Kidney (tissue), 22 donors: ENCODE measurements at places on chromosomes 1 and 21. TPM values are rescaled to one million over a fixed set of nuclear protein-coding genes. Genes with fewer than 3 reads are reported as not detected.

- no peak overlapping the region for H3K4me3 ChIP-seq
- H3K27ac ChIP-seq: no peak overlapping the region
- no peaks in the 10 kb centered on the region for H3K36me3 ChIP-seq
- no peaks in the 10 kb centered on the region for H3K4me1 ChIP-seq
- DNase-seq: no peak
Observed at GRCh38 chr1:104932949-104933679, 1183.4 kb downstream of the AMY1C start.

DNA sequence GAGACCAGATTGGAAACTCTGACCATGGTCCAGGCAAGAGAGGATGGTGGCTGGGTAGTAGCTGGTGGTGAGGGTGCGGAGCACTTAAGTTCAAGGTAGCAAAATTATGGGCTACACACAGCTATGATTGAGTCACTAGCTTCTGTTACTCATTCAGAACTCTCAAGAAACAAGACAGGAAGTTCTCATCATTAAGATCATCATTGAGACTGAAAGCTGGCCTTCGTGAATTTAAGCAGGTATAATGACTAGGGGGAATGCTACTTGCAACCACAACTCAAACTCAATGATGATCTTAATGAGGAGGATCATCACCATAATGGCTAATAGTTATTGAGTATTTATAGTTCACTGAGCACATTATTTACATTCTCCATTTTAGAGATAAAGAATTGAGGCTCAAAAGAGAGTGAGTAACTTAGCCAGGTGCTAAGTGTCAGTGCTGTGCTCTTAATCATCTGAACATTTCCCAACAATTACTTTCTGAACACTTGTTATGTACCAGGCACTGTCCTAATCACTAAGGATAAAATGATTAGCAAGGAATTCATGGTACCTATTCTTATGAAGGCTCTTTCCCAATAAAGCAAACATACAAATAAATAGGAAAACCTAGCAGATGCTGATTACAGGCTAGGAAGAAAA is 286.3 kb upstream of the C1orf105 start:
- DNase-seq: no peak
- H3K27ac ChIP-seq: no peak overlapping the region
- H3K4me3 ChIP-seq: no peak overlapping the region
- H3K4me1 ChIP-seq: no peaks in the 10 kb centered on the region
- no peaks in the 10 kb centered on the region for H3K36me3 ChIP-seq

GRCh38 chr1:46676531-46676930 is 4.9 kb downstream of the TEX38 start:
- no peaks in the 10 kb centered on the region for H3K27me3 ChIP-seq
- H3K36me3 ChIP-seq: peaks cover 19% of the 10 kb centered on the region
- no peak overlapping the region for H3K27ac ChIP-seq
- DNase-seq: no peak
- no peaks in the 10 kb centered on the region for H3K4me1 ChIP-seq

- no peak overlapping the region for H3K4me3 ChIP-seq
- no peaks in the 10 kb centered on the region for H3K36me3 ChIP-seq
- H3K27me3 ChIP-seq: no peaks in the 10 kb centered on the region
- DNase-seq: no peak
- no peak overlapping the region for H3K27ac ChIP-seq
- H3K4me1 ChIP-seq: no peaks in the 10 kb centered on the region
Observed at GRCh38 chr1:229243638-229244037, 27.3 kb upstream of the RAB4A start.

DNA sequence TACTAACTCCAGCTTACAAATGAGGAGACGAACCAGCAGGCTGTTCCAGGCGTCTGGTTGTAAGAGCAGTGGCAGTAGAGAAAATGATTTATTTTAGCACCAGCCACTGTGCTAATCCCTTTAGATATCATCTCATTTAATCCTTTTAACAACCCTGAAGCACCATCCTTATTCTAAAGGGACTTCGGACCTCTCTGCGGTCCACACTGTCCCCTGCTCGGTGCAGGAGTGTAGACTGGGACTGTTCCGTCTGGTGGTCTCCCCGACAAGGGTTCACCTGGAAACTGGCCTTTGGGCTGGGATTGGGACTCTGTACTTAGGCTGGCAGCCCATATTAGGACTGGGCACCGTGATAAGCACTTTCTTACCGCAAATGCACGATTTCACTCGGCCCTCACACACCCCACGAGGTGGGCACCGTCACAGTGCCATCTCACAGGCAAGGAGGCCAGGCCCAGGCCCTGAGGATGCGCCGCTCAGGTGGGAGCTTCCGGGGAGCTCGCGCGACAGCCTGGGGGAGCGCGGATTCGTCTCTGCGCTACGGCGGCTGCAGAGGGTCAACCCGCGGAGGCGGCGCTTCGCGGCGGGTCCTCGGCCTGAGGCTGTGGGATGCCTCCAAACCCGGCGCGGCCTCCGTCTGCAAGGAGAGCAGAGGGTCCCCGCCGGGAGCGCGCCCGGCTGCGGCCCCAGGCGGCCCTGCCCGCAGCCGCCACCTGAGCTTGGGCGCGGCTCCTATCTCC is 45.2 kb downstream of the ATP1A1 start:
- H3K4me1 ChIP-seq: peaks cover 16% of the 10 kb centered on the region
- peak overlapping the region; percentile 93 for H3K4me3 ChIP-seq
- H3K27ac ChIP-seq: peak overlapping the region; percentile 89

DNA sequence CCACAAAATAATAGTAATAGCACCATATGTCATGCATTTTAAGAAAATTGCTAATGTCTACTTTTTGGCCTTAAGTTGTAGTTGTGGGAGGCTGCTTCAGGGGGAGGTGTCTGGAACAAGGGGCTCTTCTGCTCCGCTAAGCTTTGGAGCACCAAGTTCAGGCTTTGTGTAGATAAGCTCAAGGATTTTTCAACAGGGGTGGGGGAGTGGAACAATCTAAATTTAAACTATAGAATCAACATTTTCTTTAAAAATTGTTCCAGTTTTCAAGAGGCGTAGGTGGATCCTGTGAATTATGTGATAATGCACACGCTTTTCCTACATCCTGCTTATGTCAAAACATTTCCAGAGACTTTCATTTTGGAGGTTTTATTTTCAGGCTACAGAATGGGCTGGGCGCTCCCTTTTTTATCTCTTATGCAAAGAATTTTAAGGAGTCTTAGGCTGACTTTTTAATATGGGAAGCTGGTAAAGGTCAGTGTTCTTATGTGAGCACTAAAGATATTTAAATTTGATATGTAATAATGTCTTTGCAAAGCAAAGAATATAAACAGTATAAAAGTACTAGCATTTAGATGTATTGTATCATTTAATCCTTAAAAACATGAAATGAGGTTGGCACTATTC is 9.9 kb downstream of the ATP1A1 start:
- DNase-seq: no peak
- H3K4me3 ChIP-seq: peak overlapping the region; percentile 14
- H3K36me3 ChIP-seq: peaks cover 6% of the 10 kb centered on the region
- H3K4me1 ChIP-seq: peaks cover 2% of the 10 kb centered on the region

- no peaks in the 10 kb centered on the region for H3K4me1 ChIP-seq
- H3K27ac ChIP-seq: no peak overlapping the region
- no peak overlapping the region for H3K4me3 ChIP-seq
- no peaks in the 10 kb centered on the region for H3K36me3 ChIP-seq
- no peaks in the 10 kb centered on the region for H3K27me3 ChIP-seq
Observed at GRCh38 chr1:245704765-245705164, 550.0 kb downstream of the KIF26B start.

DNA sequence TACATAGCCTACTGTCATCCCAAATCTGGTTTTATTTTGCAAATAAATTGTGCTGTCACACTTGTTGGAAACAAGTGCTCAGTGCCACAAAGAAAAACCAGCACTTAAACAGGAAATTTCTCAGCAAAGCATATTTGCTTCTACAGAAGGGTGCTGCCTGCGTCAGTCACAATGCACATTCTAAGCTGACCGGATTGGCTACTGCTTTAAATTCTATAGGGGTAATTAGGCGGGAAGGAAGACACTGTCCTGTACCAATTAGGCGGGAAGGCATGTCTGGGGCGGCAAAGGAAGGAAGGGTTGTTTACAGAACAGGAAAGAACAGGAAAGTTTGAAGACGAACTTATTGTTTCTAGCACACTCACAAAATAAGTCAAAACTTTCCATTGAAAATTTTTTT is 2.8 kb downstream of the IFI16 start:
- no peak for DNase-seq
- peaks cover 3% of the 10 kb centered on the region for H3K36me3 ChIP-seq
- no peak overlapping the region for H3K4me3 ChIP-seq
- no peaks in the 10 kb centered on the region for H3K27me3 ChIP-seq
- H3K27ac ChIP-seq: no peak overlapping the region

- H3K36me3 ChIP-seq: no peaks in the 10 kb centered on the region
- H3K27me3 ChIP-seq: no peaks in the 10 kb centered on the region
- H3K4me1 ChIP-seq: no peaks in the 10 kb centered on the region
- H3K4me3 ChIP-seq: no peak overlapping the region
- no peak overlapping the region for H3K27ac ChIP-seq
- DNase-seq: peak; percentile 84
Observed at GRCh38 chr1:210598135-210598652, 269.5 kb downstream of the HHAT start.

GRCh38 chr1:236016083-236016482 is 48.8 kb downstream of the NID1 start:
- DNase-seq: peak; percentile 45
- peak overlapping the region; percentile 32 for H3K27ac ChIP-seq
- H3K4me3 ChIP-seq: no peak overlapping the region
- no peaks in the 10 kb centered on the region for H3K4me1 ChIP-seq
- peaks cover 3% of the 10 kb centered on the region for H3K36me3 ChIP-seq

DNA sequence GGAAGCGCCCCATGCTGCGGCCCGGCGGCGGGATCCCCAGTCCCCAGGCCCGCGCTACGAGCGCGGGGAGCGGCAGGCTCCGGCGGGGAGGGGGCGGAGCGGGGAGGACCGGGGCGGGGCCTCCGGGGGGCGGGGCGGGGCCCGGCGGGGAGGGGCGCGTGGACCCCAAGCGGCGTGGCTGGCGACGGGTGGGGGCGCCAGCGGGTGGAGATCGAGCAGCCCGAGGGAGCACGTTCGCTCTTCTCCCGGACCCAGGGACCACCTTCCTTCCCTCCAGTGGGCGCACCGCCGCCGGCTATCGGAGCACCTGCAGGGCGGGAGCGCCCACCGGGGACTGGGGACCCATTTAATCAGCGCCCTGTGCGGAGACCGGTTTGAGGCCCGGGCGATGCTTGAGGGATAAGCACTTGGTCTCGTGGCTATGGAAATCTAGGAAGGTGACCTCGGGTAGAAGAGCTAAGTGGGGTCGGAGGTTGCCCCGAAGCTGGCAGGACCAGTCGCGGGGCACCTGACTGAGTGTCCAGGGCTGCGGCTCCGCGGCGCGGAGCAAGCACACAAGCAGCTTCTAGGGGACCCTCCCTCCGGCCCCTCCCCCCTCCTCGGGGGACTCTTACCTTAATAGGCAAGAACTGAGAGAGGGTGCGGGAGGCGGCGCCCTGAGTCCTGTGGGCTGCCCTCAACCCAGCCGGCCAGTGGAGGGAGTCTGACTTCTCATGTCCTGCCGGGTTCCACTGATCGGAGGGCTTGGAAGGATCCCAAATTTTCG is at the start of gene TSPAN2:
Gene TSPAN2 (minus strand): TSS at position 84 of the 766 bp plus-strand sequence. CDS start 71 bp downstream, at position 13.
- peak within 1 kb of the TSS; percentile 66 for H3K4me3 ChIP-seq
- H3K27ac ChIP-seq: peak within 1 kb of the TSS; percentile 32
- no peaks in the 10 kb centered on the region for H3K27me3 ChIP-seq
- H3K36me3 ChIP-seq: no peaks in the 10 kb centered on the region
- peak; percentile 86 for DNase-seq

- H3K4me3 ChIP-seq: no peak overlapping the region
- no peaks in the 10 kb centered on the region for H3K4me1 ChIP-seq
- H3K27ac ChIP-seq: no peak overlapping the region
- no peak for DNase-seq
- H3K36me3 ChIP-seq: no peaks in the 10 kb centered on the region
- H3K27me3 ChIP-seq: no peaks in the 10 kb centered on the region
Observed at GRCh38 chr1:239771550-239771949, 320.1 kb upstream of the FMN2 start.

- H3K27me3 ChIP-seq: no peaks in the 10 kb centered on the region
- peak; percentile 21 for DNase-seq
- H3K4me1 ChIP-seq: no peaks in the 10 kb centered on the region
- H3K27ac ChIP-seq: no peak overlapping the region
- H3K4me3 ChIP-seq: no peak overlapping the region
Observed at GRCh38 chr1:74714429-74715235, 18.2 kb downstream of the CRYZ start.

- H3K4me3 ChIP-seq: no peak overlapping the region
- no peak for DNase-seq
- no peaks in the 10 kb centered on the region for H3K27me3 ChIP-seq
- H3K36me3 ChIP-seq: no peaks in the 10 kb centered on the region
Observed at GRCh38 chr1:116767782-116768382, 13.7 kb downstream of the CD2 start.

DNA sequence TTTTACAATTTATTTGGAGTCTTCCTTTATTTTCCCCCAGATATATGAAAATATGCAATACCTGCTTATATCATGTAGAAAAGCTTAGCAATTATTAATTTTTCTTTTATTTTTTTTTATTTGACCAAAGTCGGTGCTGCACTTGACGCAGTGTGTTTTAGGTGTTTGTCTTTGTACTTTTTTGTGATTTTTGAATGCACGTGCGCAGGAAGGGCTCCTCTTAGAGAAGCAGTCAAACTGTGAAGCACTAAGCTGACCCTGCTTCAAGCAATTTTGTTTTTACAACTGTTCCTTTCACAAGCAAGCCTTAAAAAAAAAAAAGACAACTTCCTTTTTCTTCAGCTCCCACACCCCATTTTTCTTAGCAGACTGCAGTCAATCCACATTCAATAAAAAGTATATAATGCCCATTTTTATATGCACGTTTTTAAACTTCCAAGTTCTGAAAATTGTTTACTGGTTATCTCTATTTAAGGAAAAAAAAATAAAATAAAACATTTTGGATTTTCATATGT is 267.4 kb downstream of the TM2D1 start:
- no peak overlapping the region for H3K4me3 ChIP-seq
- no peaks in the 10 kb centered on the region for H3K27me3 ChIP-seq
- no peak for DNase-seq
- no peak overlapping the region for H3K27ac ChIP-seq
- no peaks in the 10 kb centered on the region for H3K36me3 ChIP-seq
- peaks cover 7% of the 10 kb centered on the region for H3K4me1 ChIP-seq

DNA sequence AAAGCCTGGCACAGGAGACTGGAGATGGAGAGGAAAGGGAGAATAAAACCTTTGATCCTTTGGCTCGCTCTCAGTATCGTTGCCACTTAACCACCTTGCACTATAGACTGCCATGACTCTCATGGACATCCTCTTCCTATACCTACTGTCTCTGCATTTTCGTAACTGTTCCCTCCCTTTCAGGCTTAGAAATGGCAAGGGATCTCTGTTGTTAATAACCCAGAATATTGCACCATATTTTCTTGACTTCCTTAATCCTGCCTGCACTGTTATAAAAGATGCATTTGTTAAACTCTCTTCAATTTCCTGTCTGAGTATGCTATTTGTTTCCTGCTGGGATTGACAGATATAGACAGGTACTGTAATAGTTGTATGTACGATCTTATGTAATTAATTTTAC is 38.6 kb downstream of the CYYR1 start:
- DNase-seq: no peak
- no peaks in the 10 kb centered on the region for H3K36me3 ChIP-seq
- H3K27ac ChIP-seq: no peak overlapping the region
- no peaks in the 10 kb centered on the region for H3K4me1 ChIP-seq

- H3K4me3 ChIP-seq: no peak overlapping the region
- no peaks in the 10 kb centered on the region for H3K27me3 ChIP-seq
- DNase-seq: no peak
- no peak overlapping the region for H3K27ac ChIP-seq
- no peaks in the 10 kb centered on the region for H3K36me3 ChIP-seq
Observed at GRCh38 chr21:32207406-32207716, 71.5 kb downstream of the MIS18A start.

The MMP23B gene
- total RNA-seq: 7.1 TPM

The GBP5 gene
- 7.3 TPM for total RNA-seq

The C1orf210 gene
- total RNA-seq: 21.1 TPM

The RNU1-3 gene
- 8,605 TPM for total RNA-seq

The PLPPR4 gene
- 0.09 TPM for total RNA-seq
